Keratinocyte (primary cell): ENCODE measurements at places on chromosomes 16 and 17.

DNA sequence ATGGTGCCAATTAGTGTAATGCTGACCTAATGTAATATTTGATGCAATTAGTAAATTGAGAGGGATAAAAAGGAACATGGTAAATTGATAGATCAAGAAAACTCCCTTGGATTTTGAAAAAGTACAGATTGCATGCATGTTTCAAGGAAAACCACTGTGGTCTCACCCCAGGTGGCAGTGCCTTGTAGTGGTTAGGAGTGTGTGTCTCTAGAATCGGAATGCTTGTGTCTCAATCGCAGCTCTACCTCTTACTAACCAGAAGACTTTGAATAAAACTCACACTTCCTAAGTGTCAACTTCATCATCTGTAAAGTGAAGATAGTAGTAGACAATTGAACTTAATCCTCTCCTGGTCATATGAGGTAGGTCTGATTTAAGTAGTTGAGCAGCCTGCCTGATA lies 128.9 kb upstream of the GOT2 start:
- DNase-seq = no peak

- no peak for DNase-seq
Measured at GRCh38 chr16:31223044-31223443, 6.1 kb upstream of the PYDC1 start.

- DNase-seq = no peak
Measured at GRCh38 chr17:30232015-30232823, 3.3 kb downstream of the SLC6A4 start.

DNA sequence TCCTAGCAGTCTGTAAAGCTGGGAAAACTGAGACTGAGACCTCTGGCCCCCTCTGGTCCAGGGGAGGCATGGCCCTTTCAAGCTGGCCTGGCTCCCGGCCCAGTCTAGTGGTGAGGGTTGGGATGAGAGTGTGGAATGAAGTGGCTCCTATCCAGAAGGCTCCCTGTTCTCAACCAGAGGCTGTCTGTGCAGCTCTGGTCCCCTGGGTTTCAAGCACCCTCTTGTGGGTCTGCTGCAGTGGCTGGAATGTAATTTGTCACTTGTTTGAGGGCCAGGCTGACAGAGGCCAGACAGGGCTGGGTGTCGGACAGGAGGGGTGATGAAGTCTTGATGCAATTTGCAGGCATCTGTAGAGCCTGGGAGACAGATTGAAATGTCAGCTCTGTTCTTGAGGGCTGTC lies 22.1 kb upstream of the PHF12 start:
- no peak for DNase-seq

- no peak for DNase-seq
Measured at GRCh38 chr16:72043539-72043938, 10.8 kb upstream of the HP start.

GRCh38 chr17:36773039-36773438 lies 164.2 kb upstream of the LHX1 start:
- no peak for DNase-seq
